Activated CD8-positive, alpha-beta T cell treated with anti-CD3 and anti-CD28 coated beads, Interleukin-2, amount 10 ng/mL, durations not matched to agents 7 days and 5 days (primary cell): ENCODE measurements at places on chromosomes 3 and 15. TPM values are rescaled to one million over a fixed set of nuclear protein-coding genes. Genes with fewer than 3 reads are reported as not detected.

- DNase-seq = no peak
- no peaks in the 10 kb centered on the region for H3K27me3 ChIP-seq
- no peak overlapping the region for H3K4me3 ChIP-seq
These were observed 9.6 kb downstream of the ARHGEF3 start for GRCh38 chr3:56792193-56792592.

GRCh38 chr3:197942956-197943556, 6.9 kb upstream of the RPL35A start:
- H3K36me3 ChIP-seq = no peaks in the 10 kb centered on the region
- H3K4me1 ChIP-seq = peaks cover 7% of the 10 kb centered on the region
- peak; percentile 60 for DNase-seq
- H3K27ac ChIP-seq = no peak overlapping the region
- no peaks in the 10 kb centered on the region for H3K27me3 ChIP-seq
- H3K4me3 ChIP-seq = no peak overlapping the region

- no peaks in the 10 kb centered on the region for H3K27me3 ChIP-seq
- H3K4me3 ChIP-seq = no peak overlapping the region
These were observed 47.7 kb downstream of the PXYLP1 start for GRCh38 chr3:141279077-141279967.

DNA sequence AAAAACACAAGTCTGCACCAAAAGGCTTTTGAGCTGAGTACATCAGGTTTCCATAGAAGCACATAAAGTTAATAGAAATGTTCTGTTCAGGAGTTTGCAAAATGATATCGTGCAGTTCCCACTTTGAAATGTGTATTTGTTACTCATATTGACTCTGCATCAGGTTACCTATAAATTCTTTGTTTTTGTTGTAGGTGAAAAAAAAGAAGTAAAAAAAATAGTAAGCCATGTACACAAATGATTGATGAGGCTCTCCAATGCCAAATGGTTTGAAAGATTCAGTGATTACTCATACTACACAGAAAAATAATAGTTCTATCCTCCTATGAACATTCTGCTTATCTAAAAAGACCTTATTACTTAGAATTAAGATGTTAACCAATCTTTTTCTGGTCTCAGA, 287.3 kb upstream of the MME start:
- H3K4me1 ChIP-seq = no peaks in the 10 kb centered on the region
- H3K4me3 ChIP-seq = no peak overlapping the region
- no peak for DNase-seq
- H3K27me3 ChIP-seq = no peaks in the 10 kb centered on the region

DNA sequence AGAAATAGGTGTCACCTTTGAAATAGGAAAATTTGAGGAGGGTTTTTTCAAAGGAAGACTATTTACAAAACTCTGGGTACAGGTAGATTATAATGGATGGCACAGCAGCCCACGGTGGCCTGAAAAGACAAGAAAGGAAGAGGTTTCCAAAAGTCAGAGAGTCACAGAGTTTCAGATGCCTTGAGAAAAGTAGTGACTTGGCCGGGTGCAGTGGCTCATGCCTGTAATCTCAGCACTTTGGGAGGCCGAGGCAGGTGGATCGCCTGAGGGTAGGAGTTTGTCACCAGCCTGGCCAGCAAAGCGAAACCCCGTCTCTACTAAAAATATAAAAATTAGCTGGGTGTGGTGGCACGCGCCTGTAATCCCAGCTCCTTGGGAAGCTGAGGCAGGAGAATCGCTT, 35.2 kb downstream of the OSTN start:
- no peaks in the 10 kb centered on the region for H3K27me3 ChIP-seq
- H3K4me3 ChIP-seq = no peak overlapping the region
- no peaks in the 10 kb centered on the region for H3K4me1 ChIP-seq
- DNase-seq = no peak

DNA sequence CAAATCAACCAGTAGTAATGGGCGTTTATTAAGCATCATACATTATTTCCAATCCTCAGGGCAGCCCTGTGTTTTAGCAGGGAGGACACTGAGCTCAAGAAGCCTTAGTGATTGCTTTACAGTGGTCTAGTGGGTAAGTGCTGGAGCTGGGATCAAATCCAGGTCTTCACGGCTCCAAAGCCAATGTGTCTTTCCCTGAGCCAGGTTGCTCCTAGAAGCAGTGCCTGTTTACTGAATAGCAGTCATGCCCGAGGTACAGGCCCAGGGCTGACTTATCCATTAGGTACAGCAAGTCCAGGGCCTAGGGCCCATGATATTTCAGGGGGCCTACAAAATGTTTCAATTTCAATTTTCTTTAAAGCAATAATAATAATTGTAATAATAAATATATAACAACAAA, 9.6 kb upstream of the SMAD6 start:
- peaks cover 8% of the 10 kb centered on the region for H3K4me1 ChIP-seq
- no peak overlapping the region for H3K4me3 ChIP-seq
- DNase-seq = no peak
- no peaks in the 10 kb centered on the region for H3K27me3 ChIP-seq
- H3K36me3 ChIP-seq = no peaks in the 10 kb centered on the region

DNA sequence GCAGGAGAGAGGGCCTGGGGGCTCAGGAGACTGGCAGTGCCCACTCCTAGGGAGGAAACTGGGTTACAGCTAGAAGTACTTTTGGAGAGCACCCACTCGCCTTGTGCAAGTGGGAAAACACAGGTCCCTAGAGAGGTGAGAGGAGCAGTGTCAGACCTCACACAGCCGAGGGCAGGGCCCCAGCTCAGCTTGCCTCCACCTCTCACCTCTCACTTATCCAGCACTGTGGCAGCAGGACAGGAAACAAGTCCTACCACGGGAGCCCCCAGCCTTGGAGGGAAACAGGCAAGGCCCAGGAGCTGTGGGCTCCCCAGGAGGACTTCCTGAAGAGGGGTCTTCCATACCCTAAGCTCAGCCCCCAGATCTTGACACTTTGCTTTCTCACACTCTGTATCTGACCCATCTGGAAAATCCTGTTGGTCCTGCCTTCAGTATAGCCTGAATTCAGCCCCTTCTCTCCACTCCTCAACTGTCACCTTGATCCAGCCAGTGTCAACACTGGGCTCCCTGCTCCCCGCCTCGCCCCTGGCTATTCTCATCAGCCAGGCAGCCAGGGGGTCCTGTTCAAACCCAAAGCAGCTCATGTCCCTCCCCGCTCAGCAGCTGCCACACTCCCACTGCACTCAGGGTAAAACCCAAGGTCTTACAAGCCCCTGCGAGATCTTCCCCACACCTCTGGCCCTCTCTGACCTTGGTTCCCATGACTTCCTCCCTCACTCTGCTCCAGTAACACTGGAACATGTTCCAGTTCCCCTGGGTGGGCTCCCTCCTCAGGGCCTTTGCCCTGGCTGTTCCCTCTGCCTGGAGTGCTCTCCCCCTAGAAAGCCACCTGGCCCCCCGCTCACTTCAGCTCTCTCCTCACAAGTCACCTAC, 870 bp upstream of the TMEM40 start:
- peaks cover 4% of the 10 kb centered on the region for H3K27me3 ChIP-seq
- no peak for DNase-seq
- H3K36me3 ChIP-seq = no peaks in the 10 kb centered on the region
- H3K4me3 ChIP-seq = no peak overlapping the region
- H3K27ac ChIP-seq = no peak overlapping the region

GRCh38 chr3:177102553-177102952, 94.7 kb downstream of the TBL1XR1 start:
- H3K4me3 ChIP-seq = no peak overlapping the region
- H3K36me3 ChIP-seq = peaks cover 13% of the 10 kb centered on the region
- no peak for DNase-seq
- no peak overlapping the region for H3K27ac ChIP-seq
- H3K27me3 ChIP-seq = no peaks in the 10 kb centered on the region
- peaks cover 24% of the 10 kb centered on the region for H3K4me1 ChIP-seq

DNA sequence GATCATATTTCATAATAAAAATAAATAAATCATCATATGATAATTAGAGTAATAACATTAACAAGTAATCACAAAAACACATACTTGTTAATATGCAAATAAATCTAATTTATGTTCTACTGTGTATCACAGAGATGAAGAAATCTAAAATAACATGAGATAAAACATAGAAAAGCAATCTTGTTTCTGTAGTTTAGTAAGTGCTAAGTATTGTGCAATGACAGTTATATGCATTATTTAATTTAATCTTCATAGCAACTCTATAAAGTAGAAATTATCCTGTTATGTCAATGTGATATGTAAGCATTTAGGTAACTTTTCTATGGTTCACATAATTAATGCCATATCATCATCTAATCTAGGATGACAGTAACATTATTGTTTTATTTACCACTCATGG, 108.2 kb upstream of the KCNMB2 start:
- no peaks in the 10 kb centered on the region for H3K36me3 ChIP-seq
- H3K27ac ChIP-seq = no peak overlapping the region
- H3K4me1 ChIP-seq = no peaks in the 10 kb centered on the region
- H3K27me3 ChIP-seq = no peaks in the 10 kb centered on the region

- H3K4me1 ChIP-seq = peaks cover 39% of the 10 kb centered on the region
- DNase-seq = no peak
- peaks cover 11% of the 10 kb centered on the region for H3K27me3 ChIP-seq
- no peak overlapping the region for H3K4me3 ChIP-seq
- H3K36me3 ChIP-seq = peaks cover 9% of the 10 kb centered on the region
These were observed 66.6 kb upstream of the UMPS start for GRCh38 chr3:124663690-124664089.

GRCh38 chr15:70252951-70253320, 155.2 kb upstream of the TLE3 start:
- H3K4me1 ChIP-seq = peaks cover 36% of the 10 kb centered on the region
- peaks cover 17% of the 10 kb centered on the region for H3K27me3 ChIP-seq
- no peak overlapping the region for H3K27ac ChIP-seq
- H3K4me3 ChIP-seq = no peak overlapping the region
- peaks cover 2% of the 10 kb centered on the region for H3K36me3 ChIP-seq

- H3K36me3 ChIP-seq = no peaks in the 10 kb centered on the region
- no peak for DNase-seq
- no peak overlapping the region for H3K4me3 ChIP-seq
- H3K4me1 ChIP-seq = no peaks in the 10 kb centered on the region
- H3K27ac ChIP-seq = no peak overlapping the region
- H3K27me3 ChIP-seq = no peaks in the 10 kb centered on the region
These were observed 338.8 kb upstream of the DNAJC19 start for GRCh38 chr3:181328346-181328745.

DNA sequence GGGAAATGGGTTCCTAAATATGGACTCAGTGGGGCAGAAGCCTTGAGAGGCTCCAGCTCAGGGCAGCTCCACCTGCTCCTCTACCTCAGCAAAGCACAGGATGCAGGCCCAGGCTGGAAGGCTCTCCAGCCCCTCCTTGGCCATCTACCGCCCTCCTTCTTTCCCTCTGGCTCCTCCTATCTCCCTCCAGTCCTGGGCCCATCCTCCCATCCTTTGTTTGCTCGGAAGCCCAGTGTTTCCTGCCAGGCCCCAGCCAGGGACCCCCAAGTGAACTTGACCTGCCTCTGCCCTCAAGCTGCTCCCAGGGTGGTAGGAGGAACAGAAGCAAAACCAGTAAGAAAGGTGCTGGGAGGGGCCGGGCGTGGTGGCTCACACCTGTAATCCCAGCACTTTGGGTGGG, 20.1 kb downstream of the MAPKAPK3 start:
- no peak overlapping the region for H3K4me3 ChIP-seq
- DNase-seq = no peak
- peaks cover 61% of the 10 kb centered on the region for H3K36me3 ChIP-seq

- H3K4me3 ChIP-seq = no peak overlapping the region
- H3K27me3 ChIP-seq = peaks cover 9% of the 10 kb centered on the region
- H3K27ac ChIP-seq = no peak overlapping the region
- DNase-seq = no peak
These were observed 27.4 kb upstream of the PLXND1 start for GRCh38 chr3:129633751-129634481.

- no peaks in the 10 kb centered on the region for H3K27me3 ChIP-seq
- no peak for DNase-seq
- no peaks in the 10 kb centered on the region for H3K4me1 ChIP-seq
These were observed 664.6 kb downstream of the AGBL1 start for GRCh38 chr15:86744198-86744780.

- DNase-seq = no peak
- no peaks in the 10 kb centered on the region for H3K4me1 ChIP-seq
- no peak overlapping the region for H3K27ac ChIP-seq
- no peaks in the 10 kb centered on the region for H3K27me3 ChIP-seq
- H3K36me3 ChIP-seq = no peaks in the 10 kb centered on the region
- H3K4me3 ChIP-seq = no peak overlapping the region
These were observed 13.0 kb downstream of the HCN4 start for GRCh38 chr15:73355612-73356265.

DNA sequence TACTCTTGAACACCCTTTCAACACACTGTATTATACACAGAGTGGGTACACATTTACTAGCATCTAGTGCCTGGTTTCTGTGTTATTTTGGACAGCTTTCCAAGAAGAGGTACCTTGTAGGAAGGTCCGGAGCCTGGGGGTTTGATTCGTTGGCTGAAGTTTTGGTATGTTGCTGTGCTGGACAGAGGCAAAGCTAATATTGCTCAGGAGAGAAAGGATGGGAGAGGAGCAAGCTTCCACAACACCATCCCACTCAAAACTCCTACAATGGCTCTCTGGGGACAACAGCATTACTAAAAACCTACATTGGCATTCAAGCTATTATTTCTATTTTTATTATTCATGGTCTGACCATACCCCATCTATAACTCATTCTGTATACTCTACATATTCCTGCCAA, 1.1 kb upstream of the LYSMD2 start:
- peak overlapping the region; percentile 73 for H3K4me3 ChIP-seq
- peak overlapping the region; percentile 90 for H3K27ac ChIP-seq
- no peaks in the 10 kb centered on the region for H3K27me3 ChIP-seq

GRCh38 chr15:79900087-79900486, 3.3 kb upstream of the MTHFS start:
- no peak for DNase-seq
- H3K27ac ChIP-seq = no peak overlapping the region
- peaks cover 61% of the 10 kb centered on the region for H3K4me1 ChIP-seq
- H3K27me3 ChIP-seq = no peaks in the 10 kb centered on the region
- H3K4me3 ChIP-seq = no peak overlapping the region

GRCh38 chr3:139832998-139833397, 102.0 kb upstream of the CLSTN2 start:
- no peak for DNase-seq
- no peaks in the 10 kb centered on the region for H3K4me1 ChIP-seq

- H3K4me3 ChIP-seq = no peak overlapping the region
- no peak overlapping the region for H3K27ac ChIP-seq
- DNase-seq = no peak
- no peaks in the 10 kb centered on the region for H3K27me3 ChIP-seq
- no peaks in the 10 kb centered on the region for H3K36me3 ChIP-seq
These were observed 6.9 kb upstream of the CLPX start for GRCh38 chr15:65192016-65192415.

Gene NPRL2
- 60.3 TPM for total RNA-seq

Gene CADM2
- total RNA-seq = 0.21 TPM

Gene GOLGA6L7
- not detected for total RNA-seq

Gene CEP152
- 39.6 TPM for total RNA-seq

Gene FBXL2
- total RNA-seq = not detected

Gene C2CD4B
- total RNA-seq = not detected
